ENCODE measurements at places on chromosomes 6 and 20.

DNA sequence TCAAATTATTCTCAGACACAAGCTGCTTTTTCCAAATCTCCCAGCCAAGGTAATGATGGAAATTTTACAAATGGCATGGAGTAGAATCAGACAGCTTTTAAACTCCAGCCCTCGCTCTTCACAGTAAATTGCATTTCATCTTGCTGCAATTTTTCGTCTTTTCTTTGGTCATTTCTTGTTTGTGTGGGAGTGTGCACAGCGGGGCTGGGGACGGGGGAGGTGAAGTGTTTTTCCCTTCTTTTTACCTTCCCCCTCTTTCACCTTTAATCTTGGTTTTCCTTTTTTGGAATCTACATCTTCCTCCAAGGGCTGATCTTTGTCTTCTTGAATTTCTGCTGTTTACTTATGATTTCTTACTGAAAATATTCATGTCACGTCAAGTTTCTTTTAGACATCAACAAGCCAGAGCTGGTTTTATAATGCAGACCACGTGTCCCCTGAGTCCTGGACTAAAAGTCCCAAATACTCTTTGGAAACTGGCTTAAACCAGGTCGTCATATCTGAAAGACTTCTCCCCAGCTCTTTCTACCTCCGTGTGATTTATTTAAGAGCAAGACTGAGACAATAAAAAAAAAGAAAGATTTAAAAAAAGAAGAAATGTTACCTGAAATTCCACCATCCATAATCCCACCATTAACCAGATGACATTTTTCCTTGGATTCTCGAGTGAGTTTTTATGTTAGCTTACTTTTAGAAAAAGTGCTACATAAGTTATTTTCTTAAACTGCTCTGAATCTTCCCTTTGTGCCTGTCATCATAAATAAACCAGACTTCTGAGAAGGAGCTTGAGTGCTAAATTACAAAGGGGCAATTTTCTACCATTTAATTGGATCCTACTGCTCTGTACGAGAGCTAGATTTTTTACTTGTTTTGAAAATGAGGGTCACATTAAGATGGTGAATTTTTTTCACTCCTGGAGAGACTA, 52.0 kb downstream of the MAP3K5 start:
- no peak for DNase-seq

DNA sequence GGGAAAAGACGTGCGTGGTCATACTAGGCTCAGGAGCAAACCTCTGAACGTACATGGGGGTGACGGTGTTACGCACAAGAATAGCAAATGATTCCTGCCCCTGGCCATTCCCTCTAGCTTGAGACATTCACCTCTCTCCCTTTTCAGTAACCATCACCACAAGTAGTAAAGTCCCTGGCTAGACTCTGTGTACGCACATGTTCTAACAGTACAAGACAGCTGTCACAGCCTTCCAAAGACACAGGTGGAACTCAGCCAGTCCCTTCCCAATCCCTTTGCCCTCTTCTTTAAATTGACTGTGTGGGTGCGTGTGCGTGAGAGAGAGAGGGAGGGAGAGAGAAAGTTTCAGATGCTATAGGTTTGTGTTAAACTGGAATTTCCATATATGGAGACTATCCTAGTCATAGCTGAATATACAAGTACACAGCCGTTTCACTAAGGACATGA, 67.3 kb downstream of the LY86 start:
- DNase-seq, result no peak

- DNase-seq, result peak; percentile 90
Measured at GRCh38 chr6:28880894-28881780, 42.6 kb downstream of the TRIM27 start.

- DNase-seq, result no peak
Measured at GRCh38 chr6:112622036-112622435, 274.9 kb downstream of the RFPL4B start.

DNA sequence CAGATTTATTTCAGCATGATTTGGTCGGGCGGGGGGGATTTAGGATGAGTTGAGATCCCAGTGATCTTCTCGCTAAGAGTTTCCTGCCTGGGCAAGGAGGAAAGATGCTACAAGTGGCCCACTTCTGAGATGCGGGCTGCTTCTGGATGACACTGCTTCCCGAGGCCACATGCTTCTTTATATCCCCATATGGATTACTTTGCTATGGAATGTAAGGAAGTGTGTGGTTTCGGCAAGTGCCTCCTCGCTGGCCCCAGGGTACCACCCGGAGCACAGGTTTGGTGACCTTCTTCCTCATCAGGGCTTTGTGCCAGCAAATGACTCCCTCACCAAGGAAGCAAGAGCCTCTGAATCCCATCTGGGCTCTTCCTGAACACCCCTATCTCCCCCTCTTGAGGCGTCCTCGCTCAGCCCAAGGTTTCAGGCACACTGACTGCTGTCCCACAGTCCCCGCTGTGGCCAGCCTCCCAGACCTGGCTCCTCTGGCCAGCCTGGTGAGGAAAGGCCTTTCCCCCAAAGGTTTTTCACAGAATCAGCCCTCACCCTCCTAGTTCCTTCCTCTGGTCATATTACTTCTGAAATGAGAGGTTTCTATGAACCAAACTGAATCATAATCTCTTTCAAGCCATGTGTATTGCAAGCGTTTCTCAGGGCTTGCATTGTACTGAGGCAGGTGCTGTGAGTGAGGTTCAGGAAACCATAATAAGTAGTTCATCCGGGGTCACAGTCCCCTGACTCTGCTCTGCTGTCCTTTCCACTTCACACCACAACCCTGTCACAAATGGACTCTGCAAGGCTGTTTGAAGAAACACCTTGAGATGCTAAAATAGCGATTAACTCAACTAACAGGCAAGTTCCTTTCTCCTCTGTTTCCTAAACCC, 41.7 kb upstream of the IL17A start:
- no peak for DNase-seq

DNA sequence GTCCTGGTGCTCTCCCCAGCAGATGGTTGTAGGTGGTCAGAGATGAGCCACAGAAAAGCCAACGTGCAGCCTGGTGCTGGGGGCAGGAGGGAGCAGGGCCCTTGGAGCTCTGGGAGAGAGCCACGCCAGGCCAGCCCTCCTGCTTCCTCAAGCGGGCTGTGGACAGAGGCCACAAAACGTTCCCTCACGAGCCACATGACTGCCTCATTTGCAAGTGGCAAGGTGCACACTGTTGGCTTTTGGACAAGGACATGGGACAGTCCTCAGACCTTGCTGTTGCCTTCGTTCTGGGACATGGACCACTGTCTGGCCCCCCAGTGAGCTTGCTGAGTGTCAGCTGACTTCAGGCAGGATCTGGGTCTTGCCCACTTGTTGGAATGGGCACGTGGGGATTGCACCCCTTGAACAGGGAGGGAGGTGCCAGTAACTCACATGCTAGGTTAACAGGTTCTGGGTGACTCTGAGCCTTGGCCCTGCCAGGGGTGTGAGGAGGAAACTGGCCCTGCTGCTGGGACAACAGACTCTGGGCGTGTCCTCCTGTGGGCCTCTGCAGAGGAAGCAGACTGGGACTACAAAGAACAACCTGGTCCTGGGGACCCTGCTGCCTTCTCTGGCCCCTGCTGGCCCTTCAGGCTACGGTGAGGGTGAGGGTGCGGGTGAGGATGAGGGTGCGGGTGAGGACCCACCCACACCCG, 2.6 kb downstream of the SLCO4A1 start:
- peak; percentile 55 for DNase-seq

- no peak for DNase-seq
Measured at GRCh38 chr20:6040958-6041807, 12.7 kb downstream of the LRRN4 start.

GRCh38 chr20:22339091-22339881, 245.1 kb downstream of the FOXA2 start:
- peak; percentile 84 for DNase-seq

- no peak for DNase-seq
Measured at GRCh38 chr6:115717062-115717461, 343.6 kb downstream of the FRK start.

DNA sequence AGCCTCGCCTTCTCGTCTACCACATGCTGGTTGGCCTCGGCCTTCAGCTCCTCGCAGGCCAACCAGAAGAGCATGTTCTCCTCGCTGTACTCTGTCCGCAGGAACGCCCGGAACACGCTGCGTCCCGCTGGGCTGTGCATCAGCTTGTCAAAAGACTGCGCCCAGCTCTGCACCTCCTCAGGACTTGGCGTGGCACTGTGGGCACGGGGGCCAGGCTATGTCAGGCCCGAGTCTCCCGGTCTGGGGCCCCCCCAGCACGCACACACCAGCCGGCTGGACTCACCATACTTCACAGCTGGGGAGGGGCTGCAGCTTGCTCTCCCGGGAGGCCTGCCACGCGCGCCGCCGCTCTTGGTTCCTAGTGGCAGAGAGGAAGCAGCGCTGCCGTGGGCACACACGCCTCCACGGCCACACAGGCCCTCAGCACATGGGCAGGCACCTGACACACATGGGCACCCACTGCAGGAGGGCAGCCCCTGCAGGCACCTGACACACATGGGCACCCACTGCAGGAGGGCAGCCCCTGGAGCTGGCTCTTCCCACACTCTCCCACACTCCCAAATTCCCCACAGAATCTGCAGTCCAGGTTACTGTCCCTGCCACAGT, 5.0 kb downstream of the RGS19 start:
- DNase-seq, result no peak

GRCh38 chr6:44110005-44110676, 17.1 kb downstream of the MRPL14 start:
- no peak for DNase-seq

DNA sequence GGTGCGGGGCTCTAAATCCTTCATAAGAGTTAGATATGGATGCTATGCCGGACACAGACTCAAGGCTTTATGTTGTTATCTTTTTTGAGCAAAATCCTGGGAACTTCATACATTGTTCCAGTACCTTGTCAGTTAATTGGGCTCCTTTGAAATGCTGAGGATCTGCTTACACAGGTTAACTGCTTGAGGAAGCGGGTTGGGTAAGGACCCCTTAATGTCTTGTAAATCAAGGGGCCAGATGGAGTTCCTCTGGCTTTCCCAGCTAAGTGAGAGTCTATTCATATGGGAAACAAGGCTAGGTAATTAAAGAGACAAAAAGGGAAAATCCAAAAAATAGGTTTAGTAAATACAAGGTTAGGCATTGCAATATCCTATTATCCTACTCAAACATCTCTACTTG, 141.5 kb downstream of the OR2B2 start:
- no peak for DNase-seq

GRCh38 chr6:161674930-161675682, 401.2 kb upstream of the AGPAT4 start:
- DNase-seq, result no peak

DNA sequence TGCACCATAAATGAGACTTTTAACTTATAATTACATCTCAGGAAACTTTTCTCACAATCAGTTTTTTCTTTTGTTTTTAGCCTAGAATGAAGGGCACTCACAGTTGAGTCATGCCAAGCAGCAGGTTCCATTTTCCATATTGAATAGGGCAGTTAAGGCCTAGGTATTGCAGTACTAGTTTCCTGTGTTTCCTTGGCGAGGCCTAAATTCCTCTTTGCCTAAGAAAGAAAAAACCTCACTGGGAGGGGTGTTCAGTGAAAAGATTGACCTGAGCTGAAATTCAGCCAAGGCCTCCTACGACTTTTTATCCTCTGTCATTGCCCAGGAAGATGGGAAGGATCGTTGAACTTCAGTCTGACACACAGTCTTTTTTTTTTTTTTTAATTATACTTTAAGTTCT, 85.5 kb downstream of the IMPG1 start:
- DNase-seq, result no peak

DNA sequence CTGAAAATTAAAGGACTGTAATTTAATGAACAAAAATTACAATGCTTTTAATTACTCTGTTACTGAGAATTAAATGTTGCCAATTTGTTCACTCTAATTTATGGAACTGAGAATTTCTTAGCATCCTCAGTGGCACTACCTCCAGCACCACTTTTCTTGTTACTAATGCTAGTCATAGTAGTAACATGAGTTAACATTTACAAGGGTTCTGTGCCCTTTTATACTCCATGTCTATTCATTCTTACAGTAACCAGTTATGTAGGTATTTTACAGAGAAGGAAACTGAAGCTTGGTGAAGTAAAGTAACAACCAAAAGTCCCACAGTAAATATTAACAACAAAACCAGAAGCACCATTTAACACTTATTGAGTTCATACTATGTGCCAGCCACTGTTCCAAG, 34.3 kb downstream of the RARS2 start:
- no peak for DNase-seq

DNA sequence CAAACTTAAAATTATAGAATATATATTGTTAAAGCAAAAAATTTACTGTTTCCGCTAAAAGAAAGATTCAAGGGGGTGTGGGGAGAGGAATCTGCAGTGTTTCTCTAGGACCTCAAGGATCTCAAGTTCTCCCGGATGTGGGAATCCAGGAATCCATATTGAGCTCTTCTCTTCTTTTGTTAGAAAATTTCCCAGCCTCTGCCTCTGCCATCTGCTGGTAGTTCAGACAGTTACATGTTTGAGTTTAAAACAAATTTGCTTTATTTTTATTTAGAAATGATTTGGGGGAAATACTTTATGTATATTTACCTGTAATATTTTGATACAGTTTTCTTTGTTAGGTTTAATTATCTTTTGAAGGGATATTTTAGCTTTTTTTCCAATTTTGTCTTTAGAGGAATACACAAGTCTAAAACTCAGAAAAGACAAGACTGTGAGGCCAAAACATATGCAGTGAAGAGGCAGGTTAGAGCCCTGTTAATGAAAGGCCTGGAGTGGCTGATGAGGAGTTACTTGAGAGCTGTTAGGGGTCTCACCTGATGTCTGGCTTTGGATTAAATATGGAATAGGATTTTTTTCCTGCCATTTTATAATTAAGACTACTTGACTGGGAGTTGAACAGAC, 268.8 kb downstream of the ARID1B start:
- no peak for DNase-seq

DNA sequence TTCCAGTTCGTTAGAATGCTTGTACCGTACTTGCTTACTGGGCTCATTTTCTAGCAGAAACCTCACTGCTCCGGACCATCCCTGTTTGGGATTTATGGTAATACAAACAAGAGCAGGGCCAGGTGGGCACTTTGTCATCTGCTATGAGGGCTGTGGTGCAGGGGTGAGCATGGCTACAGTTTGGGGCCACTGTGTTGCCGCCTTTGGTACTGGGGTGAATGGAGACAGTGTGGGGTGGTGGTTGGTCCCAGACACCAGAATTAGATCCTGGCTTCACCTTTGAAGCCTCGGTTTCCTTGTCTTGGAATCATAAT, 95.0 kb downstream of the TOX2 start:
- no peak for DNase-seq

DNA sequence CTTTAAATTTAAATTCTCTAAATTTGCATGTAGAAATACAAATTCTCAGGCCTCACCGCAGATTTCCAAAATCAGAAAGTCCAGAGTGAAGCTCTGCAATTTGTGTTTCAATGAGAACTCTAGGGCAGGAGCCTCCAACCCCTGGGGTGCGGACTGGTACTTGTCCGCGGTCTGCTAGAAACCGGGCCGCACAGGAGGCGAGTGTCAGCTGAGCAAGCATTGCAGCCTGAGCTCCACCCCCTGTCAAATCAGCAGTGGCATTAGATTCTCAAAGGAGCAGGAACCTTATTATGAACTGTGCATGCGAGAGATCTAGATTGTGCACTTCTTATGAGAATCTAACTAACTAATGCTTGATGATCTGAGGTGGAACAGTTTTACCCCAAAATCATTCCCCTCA, 203.0 kb upstream of the PCSK2 start:
- DNase-seq, result no peak

- peak; percentile 55 for DNase-seq
Measured at GRCh38 chr6:2748183-2748582, 2.5 kb downstream of the MYLK4 start.
